Heart left ventricle (tissue), 16 donors: ENCODE measurements at places on chromosomes 11 and 22. TPM values are rescaled to one million over a fixed set of nuclear protein-coding genes. Genes with fewer than 3 reads are reported as not detected.
A peak's percentile ranks its signal among the peaks of the same experiment; 100 is the strongest.

Gene APOBEC3H
- 0.46 TPM for polyA plus RNA-seq

DNA sequence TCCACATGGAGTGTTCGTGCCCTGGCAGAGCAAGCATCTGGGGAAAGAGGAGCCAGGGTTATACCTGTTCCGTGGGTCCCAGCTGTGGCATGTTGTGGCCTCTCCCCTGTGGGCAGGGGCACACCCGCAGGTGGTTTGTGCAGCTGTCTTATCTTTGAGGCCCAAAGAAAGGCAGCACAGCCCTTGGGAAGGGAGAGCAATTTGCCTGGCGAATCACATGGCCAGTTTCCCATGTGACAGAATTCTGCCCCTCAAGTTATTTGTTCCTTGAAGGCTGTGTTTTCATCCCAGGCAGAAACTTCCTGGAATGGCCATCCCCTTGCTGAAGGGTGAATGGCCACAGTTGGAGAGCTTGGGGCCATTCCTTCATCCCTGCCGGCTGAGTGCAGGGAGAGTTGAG is 16.4 kb upstream of the COX8A start:
- no peak overlapping the region for H3K4me3 ChIP-seq
- no peaks in the 10 kb centered on the region for H3K4me1 ChIP-seq
- H3K27me3 ChIP-seq, result no peaks in the 10 kb centered on the region
- DNase-seq, result no peak
- H3K36me3 ChIP-seq, result peaks cover 33% of the 10 kb centered on the region

DNA sequence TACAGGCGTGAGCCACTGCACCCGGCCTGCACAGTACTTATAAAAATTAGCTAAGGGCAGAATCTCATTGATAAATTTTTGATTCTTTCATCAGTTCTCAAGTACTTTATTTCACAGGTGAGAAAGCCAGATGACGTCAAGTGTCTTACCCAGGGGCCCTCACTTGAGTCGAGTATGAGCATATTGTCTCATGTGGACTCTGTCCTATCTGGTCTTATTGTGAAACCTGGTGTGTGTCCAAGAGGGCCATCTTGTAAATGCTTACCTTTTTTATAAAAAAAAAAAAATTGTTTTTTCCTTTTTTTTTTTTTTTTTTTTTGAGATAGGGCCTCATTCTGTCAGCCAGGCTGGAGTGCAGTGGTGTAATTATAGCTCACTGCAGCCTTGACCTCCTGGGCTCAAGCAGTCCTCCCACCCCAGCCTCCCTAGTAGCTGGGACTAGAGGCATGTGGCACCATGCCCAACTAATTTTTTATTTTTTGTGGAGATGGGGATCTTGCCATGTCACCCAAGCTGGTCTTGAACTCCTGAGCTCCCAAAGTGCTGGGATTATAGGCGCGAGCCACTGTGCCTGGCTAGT is 6.0 kb downstream of the ACO2 start:
- H3K4me1 ChIP-seq, result peaks cover 82% of the 10 kb centered on the region
- no peaks in the 10 kb centered on the region for H3K36me3 ChIP-seq
- H3K27ac ChIP-seq, result peak overlapping the region; percentile 13
- H3K27me3 ChIP-seq, result no peaks in the 10 kb centered on the region
- DNase-seq, result no peak

DNA sequence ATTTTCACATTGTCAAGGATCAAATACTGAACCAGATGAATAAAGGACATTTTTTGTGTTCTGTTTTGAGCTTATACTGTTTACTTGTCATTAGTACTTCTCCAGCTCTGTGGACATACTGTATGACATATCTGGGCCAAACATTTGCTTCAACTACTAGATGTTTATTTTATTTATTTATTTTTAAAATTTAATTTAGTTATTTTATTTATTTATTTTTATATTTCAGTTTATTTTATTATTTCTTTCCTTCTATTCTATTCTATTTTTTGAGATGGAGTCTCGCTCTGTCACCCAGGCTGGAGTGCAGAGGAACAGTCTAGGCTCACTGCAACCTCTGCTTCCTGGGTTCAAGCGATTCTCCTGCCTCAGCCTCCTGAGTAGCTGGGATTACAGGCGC is 37.0 kb downstream of the HORMAD2 start:
- H3K36me3 ChIP-seq, result no peaks in the 10 kb centered on the region
- no peaks in the 10 kb centered on the region for H3K4me1 ChIP-seq
- peaks cover 3% of the 10 kb centered on the region for H3K27me3 ChIP-seq
- H3K4me3 ChIP-seq, result no peak overlapping the region

DNA sequence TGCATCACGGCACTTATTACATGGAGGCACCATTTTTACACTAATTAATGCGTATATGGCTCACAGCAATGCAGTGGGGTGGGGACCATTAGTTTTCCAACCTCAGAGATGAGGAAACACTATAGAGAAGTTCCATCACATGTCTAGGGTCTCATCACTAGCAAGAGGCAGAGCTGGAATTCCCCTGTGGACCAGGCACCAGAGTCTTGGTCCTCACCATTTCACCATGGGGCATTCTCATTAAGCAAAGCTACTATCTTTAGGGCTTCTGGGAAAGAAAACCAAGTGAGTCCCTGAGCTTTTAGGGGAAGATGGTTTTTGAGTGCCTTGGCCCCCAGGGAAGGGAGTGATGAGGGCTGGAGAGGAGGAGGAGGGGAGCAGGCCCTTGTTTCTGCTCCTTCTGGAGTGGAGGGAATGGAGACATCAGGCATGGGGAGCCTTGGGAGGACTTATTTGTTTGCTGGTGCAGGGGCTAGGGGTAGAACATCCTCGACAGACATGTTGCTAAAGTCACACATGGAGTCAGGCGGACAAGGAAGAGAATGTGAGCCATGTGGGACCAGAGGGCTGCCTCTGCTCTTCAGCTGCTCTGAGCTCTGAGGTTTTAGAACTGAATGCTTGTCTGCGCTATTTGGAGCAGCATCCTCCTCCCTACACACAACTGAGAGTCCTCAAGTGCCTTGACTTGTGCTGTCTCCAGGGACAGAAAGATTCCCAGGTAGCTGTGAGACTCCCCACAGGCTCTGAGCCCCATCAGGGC is 40.3 kb upstream of the ZBED5 start:
- H3K4me3 ChIP-seq, result no peak overlapping the region
- peak overlapping the region; percentile 98 for H3K27ac ChIP-seq
- H3K27me3 ChIP-seq, result no peaks in the 10 kb centered on the region
- DNase-seq, result no peak
- H3K4me1 ChIP-seq, result peaks cover 45% of the 10 kb centered on the region
- H3K36me3 ChIP-seq, result no peaks in the 10 kb centered on the region

DNA sequence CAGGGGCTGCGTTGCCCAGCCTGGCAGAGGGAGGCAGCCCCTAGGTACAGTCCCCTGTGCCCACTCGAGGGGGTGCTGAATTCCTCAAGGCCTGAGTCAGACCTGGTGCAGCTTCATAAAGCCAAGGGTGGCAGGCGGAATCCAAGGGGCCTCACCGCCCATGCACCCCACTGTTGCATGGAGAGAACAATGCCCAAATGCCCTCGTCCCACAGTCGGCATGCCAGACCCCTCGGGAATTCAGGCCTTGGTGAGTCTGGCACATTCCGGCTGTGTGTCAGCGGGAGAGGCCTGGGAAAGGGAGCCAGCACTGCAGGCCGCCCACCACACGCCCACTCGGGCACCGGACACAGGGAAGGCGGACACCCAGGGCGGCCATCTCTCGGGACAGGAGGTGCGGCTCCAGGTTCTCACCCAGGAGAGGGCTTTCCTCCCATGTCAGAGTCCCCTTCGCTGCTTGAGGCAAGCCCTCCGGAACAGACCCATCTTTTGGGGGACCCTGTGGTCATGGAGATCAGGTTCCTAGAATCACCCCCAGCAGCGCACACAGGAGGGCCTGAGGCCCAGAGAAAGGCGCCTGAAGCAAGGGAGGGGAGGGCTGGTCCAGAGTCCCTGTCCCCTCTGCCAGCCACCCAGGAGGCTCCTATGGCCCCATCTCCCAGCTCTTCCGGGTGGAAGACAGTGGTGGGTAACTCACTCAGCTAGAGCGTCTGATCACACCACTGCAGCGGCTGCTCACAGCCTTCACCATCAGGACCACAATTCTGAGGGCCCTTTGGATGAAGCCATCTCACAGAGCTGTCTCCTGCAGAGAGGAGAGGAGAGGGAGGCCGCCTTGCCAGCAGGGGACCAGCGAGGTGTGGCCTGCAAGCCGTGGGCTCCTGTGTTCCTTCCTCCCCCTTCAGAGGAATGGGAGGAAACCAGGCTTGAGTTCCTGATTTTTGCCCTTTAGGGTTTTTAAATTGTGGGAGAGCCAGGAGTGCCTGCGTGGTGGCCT is 31.6 kb upstream of the KCNQ1OT1 start:
- no peak overlapping the region for H3K4me3 ChIP-seq
- H3K4me1 ChIP-seq, result peaks cover 6% of the 10 kb centered on the region
- no peak overlapping the region for H3K27ac ChIP-seq
- no peaks in the 10 kb centered on the region for H3K27me3 ChIP-seq

Gene TBX1
- polyA plus RNA-seq, result 0.95 TPM

DNA sequence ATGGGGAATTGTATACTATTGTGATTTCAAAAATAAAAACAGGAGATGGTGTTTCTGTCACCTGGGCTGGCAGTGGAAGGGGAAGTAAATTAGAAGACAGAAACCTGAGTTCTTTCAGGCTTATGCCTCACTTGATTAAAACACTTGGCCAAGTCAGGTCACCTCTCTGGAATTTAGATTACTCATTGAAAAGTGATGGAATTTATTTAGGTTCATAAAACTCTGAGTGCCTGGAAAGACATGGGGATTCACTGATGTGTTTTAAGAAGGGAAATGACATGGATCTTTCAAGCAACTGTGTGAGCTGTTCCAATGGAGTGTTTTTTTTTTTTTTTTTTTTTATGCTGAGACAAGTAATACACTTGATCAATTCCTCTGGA is 400.1 kb downstream of the TMEM135 start:
- no peak for DNase-seq
- no peaks in the 10 kb centered on the region for H3K36me3 ChIP-seq
- no peaks in the 10 kb centered on the region for H3K27me3 ChIP-seq
- no peak overlapping the region for H3K4me3 ChIP-seq

Gene SLC5A1
- polyA plus RNA-seq, result 22.1 TPM

Gene P2RX3
- 0.35 TPM for polyA plus RNA-seq

GRCh38 chr22:49726022-49726681 is 101.5 kb downstream of the BRD1 start:
- no peaks in the 10 kb centered on the region for H3K36me3 ChIP-seq
- H3K4me1 ChIP-seq, result peaks cover 3% of the 10 kb centered on the region
- H3K27me3 ChIP-seq, result peaks cover 55% of the 10 kb centered on the region
- no peak overlapping the region for H3K4me3 ChIP-seq
- H3K27ac ChIP-seq, result no peak overlapping the region

Gene SYNGR1
- polyA plus RNA-seq, result 39.3 TPM

Gene ZNF214
- 0.91 TPM for polyA plus RNA-seq

- H3K4me3 ChIP-seq, result no peak overlapping the region
- H3K4me1 ChIP-seq, result peaks cover 30% of the 10 kb centered on the region
- no peak for DNase-seq
- no peak overlapping the region for H3K27ac ChIP-seq
- peaks cover 40% of the 10 kb centered on the region for H3K36me3 ChIP-seq
Observed at GRCh38 chr11:46436113-46436512, 44.5 kb upstream of the CHRM4 start.

GRCh38 chr22:32951807-32952153 is 106.4 kb downstream of the SYN3 start:
- H3K27ac ChIP-seq, result no peak overlapping the region
- H3K36me3 ChIP-seq, result no peaks in the 10 kb centered on the region
- H3K4me3 ChIP-seq, result no peak overlapping the region

GRCh38 chr11:125075900-125076317 is 12.8 kb downstream of the SLC37A2 start:
- no peak overlapping the region for H3K27ac ChIP-seq
- no peaks in the 10 kb centered on the region for H3K27me3 ChIP-seq
- no peak overlapping the region for H3K4me3 ChIP-seq
- no peaks in the 10 kb centered on the region for H3K4me1 ChIP-seq
- DNase-seq, result no peak

GRCh38 chr22:49404020-49404419 is 423.7 kb downstream of the BRD1 start:
- no peaks in the 10 kb centered on the region for H3K36me3 ChIP-seq
- no peak for DNase-seq
- no peaks in the 10 kb centered on the region for H3K4me1 ChIP-seq
- H3K4me3 ChIP-seq, result no peak overlapping the region
- H3K27ac ChIP-seq, result no peak overlapping the region

DNA sequence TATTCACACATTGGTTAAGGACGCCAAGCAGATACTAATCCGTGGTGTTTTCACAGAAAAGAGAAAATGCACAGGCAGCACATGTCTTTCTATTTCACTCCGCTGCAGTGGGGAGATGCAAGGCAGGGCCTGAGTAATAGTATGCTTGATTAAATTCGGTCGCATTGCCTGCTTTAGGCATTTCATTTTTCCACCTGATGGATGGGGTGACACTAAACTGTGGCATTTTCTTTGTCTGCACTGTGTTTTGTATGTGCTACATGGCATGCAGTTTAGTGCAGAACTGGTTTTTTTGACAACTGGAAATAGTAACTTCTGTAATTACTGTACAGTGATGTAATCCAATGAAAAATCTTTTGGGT is 94.9 kb downstream of the SLC17A6 start:
- DNase-seq, result no peak
- peak overlapping the region; percentile 58 for H3K4me3 ChIP-seq
- no peaks in the 10 kb centered on the region for H3K36me3 ChIP-seq

DNA sequence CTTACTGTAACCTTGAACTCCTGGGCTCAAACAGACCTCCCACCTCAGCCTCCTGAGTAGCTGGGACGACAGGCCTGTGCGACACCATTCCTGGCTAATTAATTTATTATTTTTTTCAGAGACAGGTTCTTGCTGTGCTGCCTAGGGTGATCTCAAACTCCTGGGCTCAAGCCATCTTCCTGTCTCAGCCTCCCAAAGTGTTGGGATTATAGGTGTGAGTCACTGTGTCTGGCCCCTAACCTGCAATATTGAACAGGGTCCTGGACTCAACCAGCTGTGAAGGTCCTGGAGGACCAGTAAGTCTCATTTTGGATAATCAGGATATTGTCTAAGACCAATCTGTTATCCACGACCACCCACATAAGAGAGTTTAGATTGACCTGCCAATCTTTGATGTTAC is 15.2 kb downstream of the CCDC134 start:
- H3K4me3 ChIP-seq, result no peak overlapping the region
- no peak overlapping the region for H3K27ac ChIP-seq
- H3K36me3 ChIP-seq, result peaks cover 17% of the 10 kb centered on the region
- no peak for DNase-seq
- H3K4me1 ChIP-seq, result no peaks in the 10 kb centered on the region

GRCh38 chr11:20452585-20452984 is 65.1 kb downstream of the PRMT3 start:
- no peak overlapping the region for H3K4me3 ChIP-seq
- H3K4me1 ChIP-seq, result no peaks in the 10 kb centered on the region
- H3K36me3 ChIP-seq, result peaks cover 21% of the 10 kb centered on the region
- no peak for DNase-seq
- H3K27me3 ChIP-seq, result no peaks in the 10 kb centered on the region

DNA sequence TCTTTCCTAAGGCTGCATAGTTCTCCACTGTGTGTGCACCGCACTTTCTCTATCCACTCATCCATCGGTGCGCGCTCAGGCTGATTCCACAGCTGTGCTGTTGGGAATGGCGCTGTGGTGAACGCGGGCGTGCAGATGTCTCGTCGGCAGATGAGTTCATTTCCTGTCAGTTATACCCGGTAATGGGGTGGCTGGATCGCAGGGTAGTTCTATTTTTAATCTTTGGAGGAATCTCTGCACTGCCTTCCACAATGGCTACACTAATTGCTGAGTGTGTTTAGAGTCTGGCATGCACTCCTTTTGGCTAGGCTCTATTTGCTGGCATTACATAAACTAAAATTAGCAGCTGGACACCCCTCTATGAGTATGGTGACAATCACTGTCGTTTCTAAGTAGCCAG is 27.9 kb upstream of the KRTAP5-7 start:
- no peak overlapping the region for H3K4me3 ChIP-seq
- H3K27ac ChIP-seq, result no peak overlapping the region
- peaks cover 5% of the 10 kb centered on the region for H3K4me1 ChIP-seq
- no peaks in the 10 kb centered on the region for H3K27me3 ChIP-seq
- peaks cover 71% of the 10 kb centered on the region for H3K36me3 ChIP-seq

GRCh38 chr22:43213051-43213450 is 26.1 kb upstream of the TTLL12 start:
- no peak overlapping the region for H3K27ac ChIP-seq
- no peaks in the 10 kb centered on the region for H3K4me1 ChIP-seq
- no peaks in the 10 kb centered on the region for H3K36me3 ChIP-seq
- no peak overlapping the region for H3K4me3 ChIP-seq
